Breast epithelium (tissue), 4 donors: ENCODE measurements at places on chromosomes 3 and 15. TPM values are rescaled to one million over a fixed set of nuclear protein-coding genes. Genes with fewer than 3 reads are reported as not detected.
A peak's percentile ranks its signal among the peaks of the same experiment; 100 is the strongest.

DNA sequence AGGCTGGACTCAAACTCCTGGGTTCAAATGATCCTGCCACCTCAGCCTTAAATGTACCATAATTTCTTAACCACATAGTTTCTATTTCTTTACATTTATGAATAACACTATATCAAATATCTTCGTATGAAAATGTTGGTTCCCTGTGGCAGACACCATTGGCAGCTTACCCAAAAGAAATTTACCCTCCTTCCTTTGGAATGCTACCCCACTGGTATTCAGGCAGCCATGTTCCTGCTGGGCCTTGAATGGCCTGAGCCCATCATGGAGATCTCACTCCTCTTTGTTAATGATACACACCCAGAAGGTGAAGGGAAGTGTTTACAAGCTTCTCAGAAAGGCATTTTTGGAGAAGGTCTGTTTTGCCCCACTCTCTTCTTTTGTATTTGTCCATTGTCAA, 94.3 kb upstream of the RNF7 start:
- H3K4me3 ChIP-seq = no peak overlapping the region
- H3K27ac ChIP-seq = peak overlapping the region; percentile 62
- peak; percentile 32 for DNase-seq

- peak overlapping the region; percentile 70 for H3K27ac ChIP-seq
- H3K4me3 ChIP-seq = no peak overlapping the region
- no peaks in the 10 kb centered on the region for H3K4me1 ChIP-seq
- H3K27me3 ChIP-seq = no peaks in the 10 kb centered on the region
- H3K36me3 ChIP-seq = no peaks in the 10 kb centered on the region
These were observed 268.4 kb upstream of the FRG2C start for GRCh38 chr3:75395580-75396315.

- no peaks in the 10 kb centered on the region for H3K27me3 ChIP-seq
- H3K4me3 ChIP-seq = no peak overlapping the region
- H3K36me3 ChIP-seq = no peaks in the 10 kb centered on the region
- H3K27ac ChIP-seq = peak overlapping the region; percentile 65
- no peak for DNase-seq
These were observed 44.1 kb downstream of the LIPC start for GRCh38 chr15:58475573-58476524.

- no peaks in the 10 kb centered on the region for H3K36me3 ChIP-seq
- H3K4me1 ChIP-seq = no peaks in the 10 kb centered on the region
- DNase-seq = no peak
- H3K4me3 ChIP-seq = no peak overlapping the region
- no peak overlapping the region for H3K27ac ChIP-seq
These were observed 11.8 kb upstream of the TNFAIP8L3 start for GRCh38 chr15:51106481-51106880.

DNA sequence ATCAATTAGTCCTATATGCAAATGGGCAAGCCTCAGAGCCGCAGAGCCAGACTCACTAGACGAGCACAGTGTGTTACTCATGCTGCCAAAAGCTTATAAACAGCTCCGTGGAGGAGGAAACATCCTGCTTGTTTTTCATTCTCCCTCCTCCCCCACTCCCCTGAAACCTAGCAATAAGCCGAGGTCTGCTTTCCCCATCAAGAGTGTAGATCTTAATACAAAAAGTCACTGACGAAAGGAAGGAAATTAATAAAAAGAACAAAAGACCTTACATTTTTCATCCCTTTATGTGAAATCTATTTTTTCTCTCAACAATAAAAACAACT, 88.5 kb downstream of the XXYLT1 start:
- no peaks in the 10 kb centered on the region for H3K4me1 ChIP-seq
- H3K27ac ChIP-seq = peak overlapping the region; percentile 38
- no peaks in the 10 kb centered on the region for H3K27me3 ChIP-seq
- no peaks in the 10 kb centered on the region for H3K36me3 ChIP-seq

- H3K4me3 ChIP-seq = no peak overlapping the region
- no peaks in the 10 kb centered on the region for H3K4me1 ChIP-seq
- H3K36me3 ChIP-seq = no peaks in the 10 kb centered on the region
- no peak overlapping the region for H3K27ac ChIP-seq
- H3K27me3 ChIP-seq = no peaks in the 10 kb centered on the region
These were observed 265.1 kb upstream of the ALCAM start for GRCh38 chr3:105101603-105102002.

COL7A1 gene
- 0.48 TPM for total RNA-seq

GRCh38 chr3:56688191-56688590, 5.1 kb upstream of the TASOR start:
- no peaks in the 10 kb centered on the region for H3K27me3 ChIP-seq
- no peak overlapping the region for H3K27ac ChIP-seq
- H3K4me3 ChIP-seq = no peak overlapping the region
- H3K4me1 ChIP-seq = no peaks in the 10 kb centered on the region
- no peak for DNase-seq
- no peaks in the 10 kb centered on the region for H3K36me3 ChIP-seq

CD200R1 gene
- 0.66 TPM for total RNA-seq

- no peak overlapping the region for H3K4me3 ChIP-seq
- peaks cover 12% of the 10 kb centered on the region for H3K4me1 ChIP-seq
- no peaks in the 10 kb centered on the region for H3K27me3 ChIP-seq
- H3K36me3 ChIP-seq = no peaks in the 10 kb centered on the region
These were observed 3.3 kb upstream of the SNX33 start for GRCh38 chr15:75644376-75644775.

GRK7 gene
- 0.33 TPM for total RNA-seq

- DNase-seq = no peak
- H3K4me1 ChIP-seq = no peaks in the 10 kb centered on the region
- no peaks in the 10 kb centered on the region for H3K36me3 ChIP-seq
- H3K27ac ChIP-seq = no peak overlapping the region
These were observed 10.8 kb downstream of the ZSCAN2 start for GRCh38 chr15:84611631-84612030.

DNA sequence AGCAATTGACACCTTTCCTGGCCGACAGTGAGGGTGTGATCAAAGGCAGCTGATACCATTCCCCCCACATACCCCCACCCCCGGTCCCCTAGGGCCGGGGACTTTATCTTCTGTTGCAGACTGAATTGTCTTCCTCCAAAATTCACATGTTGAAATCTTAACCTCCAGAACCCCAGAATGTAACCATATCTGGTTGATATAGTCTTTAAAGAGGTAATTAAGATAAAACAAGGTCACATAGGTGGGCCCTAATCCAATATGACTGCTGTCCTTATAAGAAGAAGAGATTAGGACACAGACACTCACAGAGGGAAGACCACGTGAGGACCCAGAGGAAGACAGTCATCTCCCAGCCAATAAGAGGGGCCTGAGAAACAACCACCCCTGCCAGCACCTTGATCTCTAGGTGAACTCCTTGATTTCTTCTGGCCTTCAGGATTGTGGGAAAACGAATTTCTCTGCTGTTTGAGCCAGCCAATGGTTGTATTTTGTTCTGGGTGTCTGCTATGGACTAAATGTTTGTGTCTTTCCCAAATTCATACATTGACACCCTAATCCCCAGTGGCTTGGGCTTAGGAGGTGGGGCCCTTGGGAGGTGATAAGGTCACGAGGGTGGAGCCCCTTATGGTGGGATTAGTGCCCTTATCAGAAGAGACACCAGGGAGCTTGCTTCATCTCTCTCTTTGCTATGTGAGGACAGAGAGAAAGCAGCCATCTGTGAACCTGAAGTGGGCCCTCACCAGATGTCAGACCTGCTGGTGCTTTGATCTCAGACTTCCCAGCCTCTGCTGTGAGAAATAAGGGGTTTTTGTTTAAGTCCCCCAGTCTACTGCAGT, 144.0 kb downstream of the CHSY1 start:
- DNase-seq = no peak
- no peak overlapping the region for H3K4me3 ChIP-seq
- no peaks in the 10 kb centered on the region for H3K36me3 ChIP-seq
- no peaks in the 10 kb centered on the region for H3K4me1 ChIP-seq
- H3K27me3 ChIP-seq = no peaks in the 10 kb centered on the region

- no peaks in the 10 kb centered on the region for H3K4me1 ChIP-seq
- no peaks in the 10 kb centered on the region for H3K27me3 ChIP-seq
- H3K36me3 ChIP-seq = no peaks in the 10 kb centered on the region
- H3K27ac ChIP-seq = no peak overlapping the region
- H3K4me3 ChIP-seq = no peak overlapping the region
These were observed 67.2 kb upstream of the TP63 start for GRCh38 chr3:189563853-189564563.

KNL1 gene
- total RNA-seq = 1.3 TPM

DNA sequence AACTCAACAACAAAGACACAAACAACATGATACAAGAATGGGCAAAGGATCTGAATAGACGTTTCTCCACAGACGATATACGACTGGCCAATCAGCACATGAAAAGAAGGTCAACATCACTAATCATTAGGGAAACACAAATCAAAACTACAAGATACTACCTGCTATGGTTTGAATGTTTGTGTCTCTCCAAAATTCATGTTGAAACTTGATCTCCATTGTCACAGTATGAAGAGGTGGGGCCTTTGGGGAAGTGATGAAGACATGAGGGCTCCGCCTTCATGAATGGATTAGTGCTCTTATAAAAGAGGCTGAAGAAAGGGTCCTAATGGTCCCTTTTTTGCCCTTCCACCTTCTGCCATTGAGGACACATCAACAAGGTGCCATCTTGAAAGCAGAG, 32.3 kb downstream of the ACAP2 start:
- H3K27ac ChIP-seq = no peak overlapping the region
- H3K4me3 ChIP-seq = no peak overlapping the region
- no peaks in the 10 kb centered on the region for H3K27me3 ChIP-seq

SLC6A11 gene
- under 0.01 TPM for total RNA-seq

GRCh38 chr3:48877671-48878070, 21.0 kb downstream of the SLC25A20 start:
- no peak for DNase-seq
- H3K4me1 ChIP-seq = no peaks in the 10 kb centered on the region
- H3K27ac ChIP-seq = no peak overlapping the region
- no peaks in the 10 kb centered on the region for H3K27me3 ChIP-seq
- H3K36me3 ChIP-seq = no peaks in the 10 kb centered on the region

DNA sequence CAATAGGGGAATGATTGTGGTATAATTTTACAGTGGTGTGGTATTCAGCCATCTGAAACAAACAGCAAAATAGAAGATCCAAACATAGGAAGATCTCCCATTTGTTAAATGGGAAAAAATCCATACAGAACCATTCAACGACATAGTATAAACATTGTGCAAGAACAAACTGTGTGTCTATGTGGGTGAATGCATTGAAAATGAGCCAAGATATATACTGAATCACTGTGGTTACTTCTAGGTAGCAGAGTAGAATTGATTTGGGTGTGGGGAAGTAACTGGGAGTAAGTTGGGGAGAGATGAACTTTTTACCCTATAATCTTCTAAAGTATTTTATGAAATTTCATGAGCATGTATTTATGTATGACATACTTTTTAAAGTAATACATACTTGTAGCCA, 123.1 kb upstream of the UMPS start:
- H3K27ac ChIP-seq = no peak overlapping the region
- H3K27me3 ChIP-seq = no peaks in the 10 kb centered on the region
- no peak for DNase-seq
- H3K4me3 ChIP-seq = no peak overlapping the region
- H3K36me3 ChIP-seq = no peaks in the 10 kb centered on the region
- H3K4me1 ChIP-seq = no peaks in the 10 kb centered on the region

- H3K4me1 ChIP-seq = no peaks in the 10 kb centered on the region
- H3K27ac ChIP-seq = no peak overlapping the region
- H3K36me3 ChIP-seq = no peaks in the 10 kb centered on the region
- no peak for DNase-seq
These were observed 49.9 kb upstream of the FURIN start for GRCh38 chr15:90818251-90819210.

EIF1B gene
- 38.0 TPM for total RNA-seq

- H3K36me3 ChIP-seq = no peaks in the 10 kb centered on the region
- H3K4me3 ChIP-seq = no peak overlapping the region
- H3K27me3 ChIP-seq = no peaks in the 10 kb centered on the region
- no peak overlapping the region for H3K27ac ChIP-seq
- no peaks in the 10 kb centered on the region for H3K4me1 ChIP-seq
These were observed 14.1 kb downstream of the WDR53 start for GRCh38 chr3:196554205-196554604.

DNA sequence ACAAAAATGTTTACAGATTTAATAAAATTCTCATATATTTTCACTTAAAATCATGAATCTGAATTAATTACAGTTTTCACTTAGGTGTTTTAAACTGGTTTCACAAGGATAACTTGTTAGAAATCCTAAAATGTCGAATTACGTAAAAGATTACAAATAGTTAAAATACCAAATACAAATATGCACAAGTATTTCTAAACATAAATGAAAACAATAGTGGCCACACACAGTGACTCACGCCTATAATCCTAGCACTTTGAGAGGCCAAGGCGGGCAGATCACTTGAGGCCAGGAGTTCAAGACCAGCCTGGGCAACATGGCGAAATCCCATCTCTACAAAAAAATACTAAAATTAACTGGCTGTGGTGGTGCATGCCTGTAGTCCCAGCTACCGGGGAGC, 10.9 kb upstream of the TBL1XR1 start:
- no peaks in the 10 kb centered on the region for H3K36me3 ChIP-seq
- H3K4me1 ChIP-seq = no peaks in the 10 kb centered on the region
- H3K4me3 ChIP-seq = no peak overlapping the region
- no peaks in the 10 kb centered on the region for H3K27me3 ChIP-seq
- no peak overlapping the region for H3K27ac ChIP-seq

DNA sequence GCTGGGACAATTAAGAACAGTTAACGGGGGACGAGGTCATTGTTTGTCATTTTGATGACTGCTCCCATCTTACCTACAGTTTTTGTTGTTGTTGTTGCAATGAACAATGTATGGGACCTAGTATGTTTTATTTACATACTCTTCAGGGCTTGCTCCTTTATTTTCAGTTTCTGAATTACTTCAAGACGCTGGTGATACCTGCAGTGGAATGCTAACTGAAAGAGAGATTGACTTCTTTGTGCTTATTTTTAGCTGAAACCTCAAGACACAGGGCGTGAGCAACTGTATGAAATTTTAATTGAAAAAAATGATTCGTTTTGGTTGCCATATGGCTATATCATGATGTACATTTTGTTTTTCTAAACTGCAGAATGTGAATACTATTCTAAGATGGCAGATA, 297.9 kb downstream of the EDEM1 start:
- H3K4me1 ChIP-seq = no peaks in the 10 kb centered on the region
- no peaks in the 10 kb centered on the region for H3K36me3 ChIP-seq
- no peaks in the 10 kb centered on the region for H3K27me3 ChIP-seq
- DNase-seq = no peak
- H3K27ac ChIP-seq = no peak overlapping the region

FOXB1 gene
- not detected for total RNA-seq

DNA sequence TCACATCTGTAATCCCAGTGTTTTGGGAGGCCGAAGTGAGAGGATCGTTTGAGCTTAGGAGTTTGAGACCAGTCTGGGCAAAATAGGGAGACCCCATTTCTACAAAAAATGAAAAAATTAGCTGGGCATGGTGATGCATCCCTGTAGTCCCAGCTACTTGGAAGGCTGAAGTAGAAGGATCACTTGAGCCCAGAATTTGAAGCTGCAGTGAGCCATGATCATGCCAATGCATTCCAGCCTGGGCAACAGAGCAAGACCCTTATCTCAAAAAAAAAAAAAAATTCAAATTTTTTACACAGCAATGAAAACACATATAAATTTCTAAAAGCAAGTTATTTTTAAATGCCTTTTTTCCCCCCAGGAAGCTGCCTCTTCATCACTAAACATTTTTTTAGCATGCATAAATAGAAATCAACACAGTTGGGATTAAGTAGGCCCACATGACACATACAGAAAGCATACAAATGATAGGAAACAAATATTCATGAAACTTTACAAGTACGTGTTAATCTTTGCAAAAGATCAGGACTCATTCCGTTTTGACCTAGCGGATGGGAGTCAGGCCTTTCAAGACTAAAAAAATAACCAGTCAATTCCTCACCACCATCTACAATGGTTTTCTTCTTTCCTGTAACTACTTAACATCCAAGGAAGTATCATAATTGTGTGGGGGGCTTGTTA, 45.6 kb upstream of the IGDCC4 start:
- H3K27me3 ChIP-seq = no peaks in the 10 kb centered on the region
- H3K27ac ChIP-seq = no peak overlapping the region
- H3K4me3 ChIP-seq = no peak overlapping the region
- no peaks in the 10 kb centered on the region for H3K4me1 ChIP-seq
- DNase-seq = no peak
